ENCODE measurements at places on chromosomes 11 and 22.

DNA sequence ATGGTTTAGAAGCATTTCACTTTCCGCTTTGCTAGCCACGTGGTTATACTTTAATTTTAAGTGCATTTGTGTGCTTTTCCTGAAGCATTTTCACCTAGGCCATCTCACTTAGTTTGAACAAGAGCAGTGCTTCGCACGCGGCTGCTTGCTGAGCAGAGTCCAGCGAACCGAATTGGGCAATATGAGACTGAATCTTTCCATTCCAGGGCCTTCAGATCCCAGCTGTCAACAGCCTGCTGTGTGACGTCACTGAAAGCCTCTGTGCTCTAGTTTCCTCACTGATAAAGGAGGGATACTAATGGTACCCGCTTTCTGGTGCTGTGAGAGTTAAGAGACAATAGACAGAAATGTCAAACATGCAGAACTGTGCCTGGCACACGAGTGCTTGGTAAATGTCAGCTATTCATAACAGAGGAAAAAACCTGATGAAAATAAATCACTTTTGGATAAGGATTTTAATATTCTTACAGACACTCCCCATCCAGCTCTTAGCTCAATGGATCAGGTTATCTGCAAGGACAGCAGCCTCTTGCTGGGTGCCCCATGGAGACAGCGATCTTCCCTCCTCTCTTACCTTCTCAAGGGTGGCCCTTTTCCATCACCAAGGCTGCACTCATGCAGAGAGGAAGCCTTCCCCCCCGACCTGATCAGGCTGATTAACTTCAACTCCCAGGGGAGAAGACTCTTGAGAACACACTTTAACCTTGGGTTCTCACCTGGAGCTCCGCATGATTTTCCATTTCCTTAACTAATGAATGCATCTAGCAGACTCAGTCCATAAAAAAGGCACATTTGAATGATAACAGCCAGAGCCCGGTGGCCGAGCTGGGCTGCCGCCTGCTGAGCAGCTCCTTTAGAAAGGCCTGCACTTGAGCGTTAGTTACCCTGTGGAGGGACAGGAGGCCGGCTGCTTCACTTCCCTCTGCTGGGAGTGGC is 3.5 kb upstream of the GLB1L3 start:
- DNase-seq = no peak

DNA sequence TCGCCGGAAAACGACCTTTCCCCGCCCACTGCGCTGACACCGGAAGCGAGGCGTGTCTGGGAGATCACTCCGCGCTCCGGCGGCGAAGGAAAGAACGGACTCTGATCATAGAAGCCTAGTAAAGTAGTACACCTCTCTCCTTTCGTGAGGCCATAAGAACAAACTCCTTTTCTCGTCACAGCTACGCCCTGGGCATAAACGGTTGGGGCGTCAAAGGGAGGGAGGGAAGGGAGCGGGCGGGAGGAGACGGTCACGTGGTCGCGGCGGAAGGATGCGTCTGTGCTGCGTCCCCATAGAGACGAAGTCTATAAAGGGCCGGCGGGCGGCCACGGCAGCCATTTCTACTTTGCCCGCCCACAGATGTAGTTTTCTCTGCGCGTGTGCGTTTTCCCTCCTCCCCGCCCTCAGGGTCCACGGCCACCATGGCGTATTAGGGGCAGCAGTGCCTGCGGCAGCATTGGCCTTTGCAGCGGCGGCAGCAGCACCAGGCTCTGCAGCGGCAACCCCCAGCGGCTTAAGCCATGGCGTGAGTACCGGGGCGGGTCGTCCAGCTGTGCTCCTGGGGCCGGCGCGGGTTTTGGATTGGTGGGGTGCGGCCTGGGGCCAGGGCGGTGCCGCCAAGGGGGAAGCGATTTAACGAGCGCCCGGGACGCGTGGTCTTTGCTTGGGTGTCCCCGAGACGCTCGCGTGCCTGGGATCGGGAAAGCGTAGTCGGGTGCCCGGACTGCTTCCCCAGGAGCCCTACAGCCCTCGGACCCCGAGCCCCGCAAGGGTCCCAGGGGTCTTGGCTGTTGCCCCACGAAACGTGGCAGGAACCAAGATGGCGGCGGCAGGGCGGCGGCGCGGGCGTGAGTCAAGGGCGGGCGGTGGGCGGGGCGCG is at the start of gene ATF4:
Gene ATF4 (plus strand): TSS at position 337 of the 880 bp plus-strand sequence. CDS start 884 bp downstream, outside the sequence.
- peak; percentile 77 for DNase-seq

GRCh38 chr11:44761551-44761961 is 34.8 kb downstream of the TSPAN18 start:
- no peak for DNase-seq

DNA sequence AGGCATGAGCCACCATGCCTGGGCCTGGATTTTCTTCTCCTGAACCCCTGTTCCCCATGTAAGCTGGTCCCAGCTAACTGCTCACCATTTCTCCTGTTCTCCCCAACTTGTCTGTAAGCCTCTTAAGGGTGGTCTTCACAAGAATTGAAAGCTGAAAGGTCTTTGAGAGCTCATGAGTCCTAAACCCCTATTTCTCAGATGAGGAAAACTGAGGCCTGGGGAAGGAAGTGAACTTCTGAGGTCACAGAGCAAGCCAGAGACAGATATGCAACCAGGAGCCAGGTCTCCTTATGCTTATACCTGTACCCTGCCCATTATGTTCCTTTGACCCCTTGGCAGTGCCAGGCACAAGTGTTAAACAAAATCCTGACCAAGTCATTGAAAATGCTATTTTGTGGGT is 16.3 kb downstream of the NPTXR start:
- no peak for DNase-seq

- no peak for DNase-seq
Measured at GRCh38 chr11:99592266-99592665, 571.5 kb downstream of the CNTN5 start.

GRCh38 chr11:121692236-121692635 is 239.5 kb upstream of the SORL1-AS1 start:
- peak; percentile 31 for DNase-seq

- no peak for DNase-seq
Measured at GRCh38 chr11:60455531-60456042, at the start of gene MS4A1. TSS of gene MS4A1 (plus strand) at chr11:60455847. CDS start at chr11:60462375, 6,528 bp downstream.

DNA sequence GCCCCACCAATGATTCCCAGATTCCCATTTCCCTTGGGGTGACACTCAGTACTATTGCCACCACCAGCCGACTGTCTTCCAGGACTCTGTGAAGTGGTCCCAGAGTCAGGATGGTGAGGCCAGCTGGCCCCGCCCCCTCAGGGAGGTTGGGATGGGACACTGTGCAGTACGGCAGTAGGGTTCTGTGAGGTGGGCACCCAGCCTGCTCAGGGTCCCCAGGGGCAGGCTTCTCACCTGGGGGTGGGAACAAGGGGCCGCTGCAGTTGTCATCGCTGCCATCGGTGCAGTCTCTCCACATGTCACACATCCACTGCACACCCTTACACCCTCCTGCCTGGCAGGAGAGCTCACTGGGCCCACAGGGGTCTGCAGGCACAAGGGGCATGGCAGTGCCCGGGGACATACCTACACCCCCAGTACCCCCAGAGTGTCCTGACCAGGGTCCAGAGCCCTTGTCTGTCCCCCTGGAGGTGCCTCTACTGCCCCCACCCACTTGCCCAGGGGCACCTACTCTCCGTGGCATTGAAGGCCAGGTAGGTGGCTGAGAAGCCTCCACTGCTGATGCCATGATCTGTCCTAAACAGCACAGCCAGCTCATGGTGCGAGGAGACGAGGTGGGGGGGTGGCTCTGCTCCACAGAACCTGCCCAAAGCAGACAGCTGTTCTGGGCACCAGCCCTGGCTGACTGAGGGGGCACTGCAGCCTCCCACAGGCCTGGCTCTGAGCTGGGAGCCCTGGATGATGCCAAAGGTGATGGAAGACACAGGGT is 1.9 kb upstream of the C1QTNF5 start:
- DNase-seq = no peak

DNA sequence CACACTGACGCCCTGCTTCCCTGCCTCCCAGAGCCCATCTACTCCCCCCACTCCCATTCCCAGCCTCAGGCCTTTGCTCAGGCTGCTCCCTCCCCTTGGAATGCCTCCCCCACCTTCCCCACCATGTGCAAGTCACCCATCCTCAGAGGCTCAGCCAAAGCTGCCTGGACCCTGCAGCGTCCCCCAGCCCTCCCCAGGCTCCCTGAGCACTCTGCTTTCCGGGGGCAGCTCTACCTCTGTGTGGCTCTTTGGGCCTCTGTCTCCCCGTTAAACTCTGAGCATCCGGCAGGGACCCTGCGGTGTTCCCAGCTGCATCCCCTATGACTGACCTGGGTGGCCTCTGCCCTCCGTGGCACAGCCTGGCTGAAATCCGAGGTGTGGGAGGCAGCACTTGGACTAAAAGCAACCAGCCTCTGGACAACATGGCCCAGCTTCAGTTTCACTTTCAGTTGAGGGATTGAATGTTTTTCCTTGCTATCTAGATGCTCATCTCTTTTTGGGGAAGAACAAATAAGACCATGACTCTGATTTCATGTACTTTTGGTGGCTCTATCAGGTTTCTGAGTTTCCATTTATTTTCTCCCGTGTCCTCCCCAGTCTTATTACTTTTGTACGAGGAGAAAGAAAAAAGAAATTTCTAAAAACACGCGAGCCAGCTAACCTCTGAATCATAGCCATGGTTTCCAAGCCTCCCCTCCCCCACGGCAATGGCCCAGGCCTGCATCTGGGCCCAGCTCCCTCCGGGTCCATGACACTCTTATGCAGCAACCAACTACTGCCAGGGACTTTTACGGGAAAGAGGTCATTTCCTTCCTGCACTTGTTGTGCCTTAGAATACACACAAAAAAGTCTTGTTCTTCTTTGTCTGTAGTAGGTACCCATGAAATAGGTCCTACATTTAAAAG is 3.8 kb downstream of the APOL3 start:
- peak; percentile 88 for DNase-seq

All from ELR (cell line).